ENCODE measurements at places on chromosomes 11 and 22.

GRCh38 chr11:23232652-23233051 lies 372.4 kb upstream of the CCDC179 start:
- no peak for DNase-seq

DNA sequence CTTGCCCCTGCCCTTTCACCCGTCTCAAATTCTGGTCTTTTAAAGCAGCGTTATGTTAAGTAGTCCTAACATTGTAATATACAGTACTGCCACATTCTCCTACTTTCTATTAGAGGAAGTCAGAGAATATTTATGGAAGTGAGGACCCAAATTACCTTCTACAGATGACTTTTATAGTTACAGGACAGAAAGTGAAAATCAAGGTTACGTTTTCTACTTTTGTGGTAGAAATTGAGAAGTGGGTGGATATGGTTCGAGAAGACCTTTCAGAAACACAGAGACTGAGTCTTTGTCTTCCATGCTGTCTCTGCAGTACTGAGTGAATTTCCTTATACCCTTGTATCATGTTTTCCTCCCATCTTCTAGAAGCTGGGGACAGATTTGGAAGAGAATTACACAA lies 17.1 kb downstream of the SC5D start:
- no peak for DNase-seq

DNA sequence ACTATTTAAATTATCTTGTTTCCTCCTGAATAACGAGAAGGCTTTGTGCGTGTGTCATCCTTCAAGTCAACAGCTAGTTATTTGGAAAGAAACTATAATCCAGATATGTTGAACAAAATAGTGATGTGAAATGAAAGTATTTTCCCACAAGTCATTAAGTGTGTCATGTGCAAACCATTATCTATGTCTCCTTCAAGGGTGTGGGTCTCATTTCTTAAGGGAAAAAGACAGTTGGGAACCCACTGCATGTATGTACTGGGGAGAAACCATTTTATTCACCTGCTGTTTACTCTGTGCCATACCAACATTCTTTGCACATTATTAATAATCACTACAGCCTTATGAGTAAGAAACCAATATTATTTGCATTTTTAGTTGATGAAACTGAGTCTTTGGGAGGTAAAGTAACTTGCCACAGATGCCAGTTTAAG lies 145.3 kb upstream of the CTSC start:
- no peak for DNase-seq

- no peak for DNase-seq
Observed at GRCh38 chr11:118746988-118747585, 43.9 kb downstream of the DDX6 start.

- DNase-seq, result no peak
Observed at GRCh38 chr22:39179401-39179827, 26.9 kb upstream of the CBX7 start.

DNA sequence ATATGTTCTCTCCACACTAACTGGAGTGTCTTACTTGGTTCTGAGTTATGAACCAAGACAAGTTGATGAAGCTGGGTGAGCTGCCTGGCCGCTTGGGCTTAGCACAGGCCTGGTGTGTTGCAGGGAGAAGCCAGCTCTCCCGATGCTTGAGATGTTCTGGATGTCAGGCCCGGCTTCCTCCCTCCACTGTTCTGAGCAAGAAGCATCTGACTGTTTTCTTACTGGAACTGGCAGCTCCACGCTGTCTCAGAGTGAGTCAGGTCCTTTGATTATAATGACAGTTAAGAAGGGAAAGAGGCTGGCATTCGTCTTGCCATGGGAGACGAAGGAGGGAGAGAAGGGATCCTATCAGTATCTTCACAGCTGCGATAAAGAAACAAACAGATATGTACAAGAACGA lies 46.5 kb upstream of the CRTAM start:
- DNase-seq, result no peak

- no peak for DNase-seq
Observed at GRCh38 chr22:32000181-32000580, 42.9 kb upstream of the SLC5A1 start.

GRCh38 chr11:9817191-9817590 lies 153.3 kb downstream of the SWAP70 start:
- DNase-seq, result no peak

DNA sequence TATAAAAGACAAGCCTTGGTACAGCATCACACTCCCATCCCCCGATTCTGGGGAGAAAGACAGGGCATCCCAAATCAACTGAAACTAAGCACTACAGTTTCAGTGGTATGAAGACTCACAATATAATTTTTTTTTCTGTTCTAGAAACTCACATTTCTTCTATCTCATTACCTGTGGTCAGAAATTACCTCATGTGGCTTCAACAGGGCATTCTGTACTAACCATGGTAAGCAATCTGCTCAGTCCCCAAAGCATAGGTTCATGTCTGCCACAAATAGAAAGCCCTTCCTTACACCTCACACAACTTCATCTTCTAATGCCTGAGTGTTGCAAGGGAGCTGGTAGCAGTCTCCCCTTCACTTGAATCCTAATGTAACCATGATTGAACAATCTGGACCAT lies 147.4 kb upstream of the POU2AF2 start:
- no peak for DNase-seq

DNA sequence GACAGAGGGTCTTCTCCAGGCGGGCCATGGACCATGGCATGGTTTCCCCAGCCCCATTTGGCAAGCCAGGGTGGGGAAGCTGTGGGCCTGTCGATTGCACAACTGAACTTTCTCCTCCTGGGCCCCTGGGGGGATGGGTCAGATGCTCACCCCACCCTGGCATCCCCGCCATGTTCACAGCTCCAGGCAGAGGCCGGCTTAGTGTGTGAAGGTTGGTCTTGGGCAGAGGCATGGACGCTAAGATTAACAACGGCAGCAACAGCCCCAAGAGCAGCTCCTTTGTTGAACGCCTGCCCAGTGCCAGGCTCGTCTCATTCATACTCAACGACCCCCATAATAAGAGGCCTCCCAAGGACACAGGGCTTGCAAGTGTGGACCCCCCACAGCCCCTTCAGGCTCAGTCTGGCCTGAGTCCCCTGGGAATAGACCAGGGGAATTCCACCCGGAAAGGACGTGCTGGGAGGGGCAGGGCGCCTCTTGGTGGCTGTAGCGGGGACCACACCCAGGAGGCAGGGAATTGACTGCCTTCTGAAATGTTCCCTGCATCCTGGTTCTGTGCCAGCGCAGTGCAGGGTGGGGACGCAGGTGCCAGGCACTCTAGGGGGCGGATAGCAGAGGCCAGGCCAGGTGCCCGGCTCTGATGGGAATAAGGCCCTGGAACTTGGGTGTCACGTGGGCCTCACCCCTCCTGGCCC lies 8.3 kb downstream of the TSPO start:
- DNase-seq, result no peak

DNA sequence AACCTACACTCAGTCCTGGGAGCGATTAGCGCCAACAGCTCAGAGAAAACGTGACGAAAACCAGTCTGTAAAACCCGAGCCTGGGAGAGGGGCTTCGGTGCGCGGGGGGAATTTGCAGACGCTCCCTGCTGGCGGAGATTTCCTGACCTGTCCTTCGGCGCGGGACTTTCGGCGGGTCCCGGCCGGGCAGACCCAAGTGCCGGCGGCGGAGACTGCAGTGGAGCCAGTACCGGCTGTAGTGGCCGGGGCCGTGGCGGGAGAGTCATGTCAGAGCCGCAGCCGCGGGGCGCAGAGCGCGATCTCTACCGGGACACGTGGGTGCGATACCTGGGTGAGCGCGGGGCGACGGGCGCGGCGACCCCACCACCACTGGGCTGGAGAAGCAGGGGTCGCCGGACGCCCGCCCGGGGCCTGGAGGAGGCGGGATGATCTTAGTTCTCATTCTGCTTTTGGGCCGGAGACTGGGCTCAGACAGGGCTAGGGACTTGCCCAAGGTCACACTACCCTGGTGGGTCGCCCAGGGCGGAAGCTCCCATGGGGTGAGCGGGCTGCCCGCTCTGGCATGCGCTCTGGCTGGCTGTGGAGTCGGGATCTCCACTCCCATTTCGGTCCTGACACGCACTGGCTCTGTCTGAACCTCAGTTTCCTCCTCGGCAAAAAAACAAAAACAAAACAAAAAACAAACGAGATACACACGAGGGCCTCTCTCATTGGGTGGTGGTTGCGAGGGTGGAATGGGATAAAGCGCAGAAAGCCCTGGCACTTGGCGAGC lies at the start of gene MTFP1:
Gene MTFP1 (plus strand): TSS at position 153 of the 772 bp plus-strand sequence. CDS start 112 bp downstream, at position 265.
- peak; percentile 39 for DNase-seq

DNA sequence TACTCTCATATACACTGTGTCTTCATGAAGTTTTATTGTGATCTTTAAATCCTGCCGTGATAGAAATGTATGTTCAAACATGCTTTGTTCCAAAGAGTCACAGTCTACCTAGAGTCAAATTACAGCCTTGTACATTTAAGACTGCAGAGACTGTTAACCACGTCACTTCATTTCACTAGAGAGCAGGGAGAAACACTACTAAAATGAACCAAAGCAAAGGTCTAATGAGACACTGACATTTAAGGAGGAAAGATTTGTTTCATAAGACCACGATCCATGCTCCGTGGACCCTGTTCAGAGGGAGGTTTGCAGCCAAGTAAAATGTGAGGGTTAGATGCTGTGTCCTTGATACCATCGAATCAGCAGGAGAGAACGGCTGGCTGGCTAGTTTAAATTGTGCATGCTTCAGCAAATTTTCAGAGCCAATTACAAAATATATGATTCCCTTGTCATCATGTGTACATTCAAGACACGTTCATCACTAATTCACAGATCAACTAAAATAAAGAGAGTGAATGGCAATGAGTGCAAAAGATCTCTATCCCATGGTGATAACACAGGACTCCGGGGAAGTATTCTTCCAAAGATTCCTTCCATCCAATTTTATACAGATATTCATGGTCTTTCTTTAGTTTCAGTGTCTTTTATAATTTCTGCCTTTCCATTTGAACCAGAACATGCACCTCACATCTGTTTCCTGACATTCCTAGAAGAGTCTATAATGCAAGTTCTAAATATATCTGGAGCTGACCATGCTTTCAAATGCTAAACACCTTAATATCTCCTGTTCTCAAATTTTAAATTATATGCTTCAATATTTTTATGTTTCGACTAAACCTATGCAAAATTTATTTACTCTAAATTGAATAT lies 960.9 kb upstream of the FAT3 start:
- DNase-seq, result no peak

- DNase-seq, result no peak
Observed at GRCh38 chr11:86089659-86090058, 20.8 kb upstream of the PICALM start.

- no peak for DNase-seq
Observed at GRCh38 chr11:34926101-34926830, 9.8 kb downstream of the PDHX start.

GRCh38 chr11:104893876-104894275 lies 4.4 kb downstream of the CASP12 start:
- DNase-seq, result no peak
